ENCODE measurements at places on chromosomes 3 and 15. TPM values are rescaled to one million over a fixed set of nuclear protein-coding genes. Genes with fewer than 3 reads are reported as not detected.

DNA sequence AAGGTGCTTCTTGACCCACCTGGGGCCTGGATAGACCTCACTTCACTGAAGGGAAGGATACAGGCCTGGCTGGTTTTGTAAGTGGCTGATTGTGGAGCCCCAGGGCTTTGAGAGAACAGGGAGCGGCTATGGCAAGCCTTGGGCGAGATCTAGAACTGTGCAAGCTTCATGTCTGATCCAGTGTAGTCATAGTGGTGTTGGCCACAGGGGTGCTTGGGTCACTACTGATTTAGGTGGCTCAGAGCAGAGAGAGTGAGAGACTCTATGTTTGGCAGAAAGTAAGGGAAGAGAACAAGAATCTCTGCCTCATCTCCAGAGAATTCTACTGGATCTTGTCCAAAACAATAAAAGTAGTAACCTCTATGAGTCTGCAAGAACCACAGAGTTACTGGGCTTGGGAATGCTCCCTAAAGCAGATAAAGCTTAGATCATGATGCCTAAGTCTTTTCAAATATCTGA is 394.2 kb upstream of the EPHA3 start:
- DNase-seq: no peak

DNA sequence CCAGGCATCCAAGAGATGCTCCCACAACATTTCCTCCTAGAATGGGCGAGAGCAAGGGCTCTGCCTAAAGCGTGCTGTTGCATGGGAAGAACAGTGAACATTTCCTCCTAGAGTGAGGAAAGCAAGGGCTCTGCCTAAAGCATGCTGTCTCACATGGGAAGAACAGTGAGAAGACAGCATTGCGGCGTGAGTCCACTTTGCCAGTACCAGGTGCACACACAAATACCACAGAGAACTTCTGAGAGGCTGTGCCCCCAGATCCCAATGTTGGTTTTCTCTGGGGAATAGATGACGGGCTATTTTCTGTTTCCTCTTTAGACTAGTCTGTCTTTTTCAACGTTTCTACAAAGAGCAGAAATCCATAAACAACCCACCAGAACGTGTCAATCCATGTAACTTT is 142.9 kb downstream of the LRRK1 start:
- DNase-seq: no peak

GRCh38 chr15:51114437-51115119 is 19.9 kb upstream of the TNFAIP8L3 start:
- no peak for DNase-seq

DNA sequence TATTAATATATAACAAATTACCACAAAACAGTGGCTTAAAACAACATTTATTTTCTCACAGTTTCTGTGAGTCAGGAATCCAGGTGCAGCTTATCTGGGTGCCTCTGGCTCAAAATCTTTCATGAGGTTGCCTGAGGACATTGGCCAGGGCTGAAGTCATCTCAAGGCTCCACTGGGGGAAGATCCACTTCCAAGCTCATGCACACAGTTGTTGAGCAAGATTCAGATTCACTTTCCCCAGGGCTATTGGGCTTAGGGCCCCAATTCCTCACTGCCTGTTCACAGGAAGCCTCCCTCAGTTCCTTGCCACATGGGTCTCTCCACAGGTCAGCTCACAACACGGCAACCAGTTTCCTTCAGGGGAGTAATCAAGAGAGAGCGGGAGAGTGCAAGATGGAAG is 35.0 kb downstream of the RFTN1 start:
- no peak for DNase-seq

DNA sequence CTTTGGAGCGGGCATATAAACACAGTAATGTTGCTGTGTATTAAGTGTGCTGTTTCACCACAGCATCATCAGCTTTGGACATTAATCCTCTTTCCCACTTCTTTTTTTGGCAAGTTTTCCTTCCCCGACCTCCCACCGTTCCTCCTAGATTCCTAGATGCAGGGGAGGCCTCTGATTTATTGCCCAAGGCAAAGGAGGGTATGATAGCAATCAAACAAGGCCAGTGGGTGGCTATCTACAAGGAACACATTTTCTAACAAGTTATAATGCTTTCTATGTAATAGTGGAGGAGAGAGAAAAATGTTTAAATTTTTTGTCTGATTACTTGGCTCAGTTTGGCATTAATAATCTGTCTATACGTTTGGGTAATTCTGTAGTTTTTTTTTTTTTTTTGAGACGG is 38.1 kb downstream of the ATG7 start:
- DNase-seq: no peak

Gene CLRN1
- total RNA-seq: not detected
